ENCODE measurements at places on chromosomes 12 and 14.

- no peak for DNase-seq
Observed at GRCh38 chr12:42962384-42962783, 372.8 kb upstream of the PRICKLE1 start.

DNA sequence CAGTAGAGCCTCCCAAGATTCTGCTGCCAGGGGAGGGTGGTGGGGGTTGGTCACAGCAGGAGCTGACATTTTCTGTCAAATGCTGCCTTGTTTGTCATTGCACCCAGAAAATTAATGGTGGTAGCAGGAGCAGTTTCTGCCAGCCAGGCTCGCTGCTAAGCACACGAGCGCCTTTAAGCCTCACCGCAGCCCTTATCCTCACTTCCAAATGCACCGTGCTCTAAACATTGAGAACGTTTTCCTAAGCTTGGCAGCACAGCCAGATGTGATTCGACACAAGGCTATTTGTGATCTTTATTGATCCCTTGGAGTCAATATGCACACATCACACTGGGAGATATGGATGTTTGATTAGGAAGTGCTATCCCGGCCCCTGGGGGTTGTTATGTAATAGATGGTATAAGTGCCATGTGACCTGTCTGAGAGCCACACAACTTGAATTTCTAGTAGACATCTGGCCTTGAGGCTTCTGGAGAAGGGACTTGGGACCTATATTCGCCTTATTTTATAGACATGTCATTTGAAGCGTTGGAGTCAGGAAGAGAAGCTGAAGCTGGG is 31.6 kb upstream of the BEGAIN start:
- DNase-seq, result no peak

DNA sequence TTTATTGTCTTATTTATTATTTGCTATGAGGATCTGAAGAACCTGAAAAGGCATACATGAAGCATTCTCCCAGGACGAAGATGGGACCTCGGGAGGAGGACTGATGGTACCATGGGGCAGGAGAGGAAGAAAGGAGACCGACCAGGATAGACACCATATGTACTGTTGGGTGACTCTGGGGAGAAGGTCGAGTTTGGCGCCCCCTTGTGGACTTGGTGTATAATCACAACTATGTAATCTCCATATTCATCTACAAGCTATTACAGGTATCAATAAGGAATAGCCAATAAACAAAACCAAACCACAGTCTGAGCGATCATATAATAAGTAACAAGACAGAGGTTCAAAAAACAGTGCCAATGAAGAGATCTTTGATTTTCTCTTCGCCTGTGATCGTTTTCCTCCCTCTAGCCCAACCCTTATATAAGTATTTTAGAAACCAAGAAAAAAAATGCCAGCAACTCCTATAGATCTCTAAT is 139.1 kb downstream of the SPTSSA start:
- peak; percentile 65 for DNase-seq

- DNase-seq, result no peak
Observed at GRCh38 chr14:71403656-71404055, 496.4 kb downstream of the PCNX1 start.

GRCh38 chr14:95774265-95775160 is 60.6 kb upstream of the TCL1A start:
- DNase-seq, result peak; percentile 30
